NCI-H524 (cell line): ENCODE measurements at places on chromosomes 6 and 20.

DNA sequence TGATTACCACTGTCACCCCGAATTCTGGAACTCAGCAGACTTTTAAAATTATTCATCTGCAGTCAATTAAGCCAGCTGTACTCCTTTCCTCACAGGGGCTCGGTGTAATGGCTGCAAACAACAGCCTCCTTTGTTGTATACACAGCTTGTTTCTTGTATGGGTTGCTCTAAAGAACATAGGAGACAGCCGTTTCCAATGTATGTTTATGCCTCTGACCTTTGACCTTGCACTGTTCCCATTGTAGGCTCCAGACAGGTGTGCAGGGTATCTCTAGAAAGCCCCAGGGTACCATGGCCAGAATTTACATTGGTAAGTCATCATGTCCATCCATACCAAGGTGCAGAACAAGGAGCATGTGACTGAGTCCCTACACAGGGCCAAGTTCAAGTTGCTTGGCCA, 11.5 kb upstream of the TENT5A start:
- DNase-seq: no peak

DNA sequence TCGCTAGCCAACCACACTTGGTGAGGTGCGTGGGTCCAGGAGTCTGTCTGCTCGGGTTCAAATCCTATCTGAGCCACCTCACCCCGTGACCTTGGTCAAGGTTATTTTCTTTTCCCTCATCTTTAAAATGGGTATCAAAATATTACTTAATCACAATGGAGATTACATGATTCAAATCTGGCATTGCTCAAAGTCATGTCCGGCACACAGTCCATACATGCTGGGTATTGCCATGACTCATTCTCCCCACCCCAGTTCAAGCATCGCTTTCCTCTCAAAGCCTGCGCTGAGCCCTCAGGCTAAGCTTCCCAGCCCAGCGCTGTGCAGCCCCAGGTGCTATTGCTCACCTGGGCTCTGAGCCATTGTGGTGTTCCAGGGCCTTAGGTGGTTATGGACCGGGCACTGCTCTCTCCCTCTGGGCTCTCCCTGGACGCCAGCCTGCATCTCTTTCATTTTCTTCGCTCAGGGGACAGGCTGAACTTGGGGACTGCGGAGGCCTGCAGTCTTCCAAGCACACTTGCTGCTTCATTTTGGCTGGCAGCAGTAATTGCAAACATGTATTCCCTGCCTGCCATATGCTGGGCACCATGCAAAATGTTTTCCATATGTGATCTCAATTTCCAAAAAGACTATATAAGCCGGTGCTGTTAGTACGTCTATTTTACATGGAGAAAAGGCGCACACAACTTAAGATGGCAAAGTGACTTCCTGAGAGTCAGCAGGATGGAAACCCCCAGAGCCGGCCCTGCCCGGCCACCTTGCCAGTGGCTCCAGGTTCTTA, 27.3 kb downstream of the WRNIP1 start:
- no peak for DNase-seq

DNA sequence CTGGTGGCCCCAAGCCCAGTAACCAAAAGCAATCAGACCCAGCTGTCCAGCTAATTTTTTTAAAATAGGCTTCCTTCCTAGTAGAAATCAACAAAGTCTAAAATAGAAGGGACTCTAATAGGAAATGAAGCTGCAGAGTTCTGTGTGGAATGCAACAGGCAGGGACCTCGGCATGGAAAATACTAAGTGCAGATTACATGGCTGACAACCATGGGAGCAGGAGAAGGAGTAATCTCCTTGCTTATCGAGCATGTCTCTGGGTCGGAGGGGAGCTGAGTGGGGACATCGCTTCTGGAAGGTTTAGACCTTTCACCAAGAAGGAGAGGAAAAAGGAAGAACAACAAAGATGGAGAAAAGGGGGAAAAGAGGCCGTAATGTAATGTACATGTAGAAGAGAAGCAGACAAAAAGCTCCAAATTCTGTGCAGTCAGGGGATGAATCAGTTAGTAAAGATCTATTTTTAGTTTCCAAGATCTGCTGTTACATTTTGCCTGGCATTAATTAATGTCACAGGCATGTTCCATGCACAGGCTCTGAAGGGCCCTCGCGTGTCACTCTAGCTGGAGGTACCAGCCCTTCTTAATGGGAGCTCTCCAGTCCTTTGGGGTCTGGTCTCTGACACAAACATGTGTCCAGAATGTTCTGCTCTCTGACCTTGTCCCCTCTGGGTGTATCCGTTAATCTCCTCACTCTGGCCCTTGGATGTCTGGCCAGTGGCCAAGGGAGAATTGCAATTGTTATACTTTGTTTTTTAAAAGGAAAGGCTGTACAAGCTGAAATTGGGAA, 16.6 kb upstream of the ZNF831 start:
- no peak for DNase-seq

GRCh38 chr20:31968291-31969126, 558 bp downstream of the XKR7 start:
- DNase-seq: no peak

GRCh38 chr6:166752097-166752496, 125.0 kb upstream of the RPS6KA2 start:
- no peak for DNase-seq

DNA sequence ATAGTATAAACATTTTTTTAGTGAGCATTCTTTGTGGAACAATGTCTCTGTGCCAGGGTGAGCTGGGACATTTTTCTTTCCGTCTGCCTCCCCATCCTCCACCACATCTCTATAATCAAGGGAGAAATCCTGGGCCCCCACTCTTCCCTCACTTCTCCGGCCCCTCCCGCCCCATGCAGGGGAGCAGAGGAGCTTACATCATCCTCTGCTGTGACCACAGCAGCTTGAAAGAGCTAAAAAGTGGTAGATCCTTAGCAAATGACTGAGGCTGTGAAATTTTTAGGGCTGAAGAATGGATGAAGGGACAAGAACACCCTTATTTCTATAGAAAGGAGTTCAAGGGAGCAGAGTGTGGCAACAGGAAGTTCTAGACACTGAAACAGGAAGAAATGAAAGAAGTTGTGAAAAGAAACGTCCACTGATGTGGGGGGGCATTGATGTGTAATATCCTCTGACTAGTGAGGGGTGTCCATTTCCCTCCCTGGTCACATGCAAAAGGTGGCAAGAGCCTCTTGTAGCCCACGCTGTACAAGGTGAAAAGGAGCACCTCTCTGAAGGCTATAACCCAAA, 380.3 kb upstream of the JARID2 start:
- no peak for DNase-seq

DNA sequence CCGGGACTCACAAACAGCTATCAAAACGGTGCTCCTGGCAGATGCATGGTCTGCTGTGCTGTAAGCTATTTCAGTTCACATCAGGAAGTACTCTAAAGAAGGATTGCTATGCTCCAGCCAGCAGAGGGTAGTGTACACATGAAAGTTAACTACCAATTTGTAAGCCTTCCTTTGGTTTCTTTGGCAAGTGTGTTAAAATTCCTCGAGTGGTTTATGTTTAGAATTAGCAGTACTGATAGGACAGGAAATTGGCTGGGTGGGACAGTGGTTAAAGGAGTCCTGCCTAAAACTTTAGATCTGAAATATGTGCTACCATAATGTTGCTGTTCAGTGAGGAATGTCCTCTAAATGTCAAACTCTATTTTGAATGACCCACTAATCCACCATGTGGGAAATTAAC, 47.4 kb downstream of the TRMT11 start:
- DNase-seq: peak; percentile 66

GRCh38 chr20:58614984-58615760, 35.9 kb upstream of the STX16 start:
- DNase-seq: no peak

DNA sequence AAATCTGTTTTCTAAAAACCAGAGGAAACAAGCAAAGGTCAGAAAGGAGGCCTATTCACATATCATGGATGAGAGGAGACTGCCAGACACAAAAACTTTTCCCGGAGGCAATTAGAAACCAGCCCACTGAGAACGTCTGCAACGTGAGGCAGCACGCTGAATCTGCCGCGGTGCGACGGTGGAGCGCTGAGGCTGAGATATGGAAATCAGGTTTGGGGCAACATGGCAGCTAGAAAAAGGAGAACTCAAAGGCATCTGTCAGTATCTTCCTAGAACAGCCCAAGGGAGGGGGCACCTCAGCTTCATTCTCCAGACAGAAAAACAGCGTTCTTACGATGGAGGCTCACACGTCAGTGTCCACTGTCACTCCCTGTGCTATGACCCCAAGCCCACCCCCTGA, 5.2 kb downstream of the PRELID3B start:
- DNase-seq: no peak

- no peak for DNase-seq
Measured at GRCh38 chr6:12842114-12842513, 125.5 kb downstream of the PHACTR1 start.

DNA sequence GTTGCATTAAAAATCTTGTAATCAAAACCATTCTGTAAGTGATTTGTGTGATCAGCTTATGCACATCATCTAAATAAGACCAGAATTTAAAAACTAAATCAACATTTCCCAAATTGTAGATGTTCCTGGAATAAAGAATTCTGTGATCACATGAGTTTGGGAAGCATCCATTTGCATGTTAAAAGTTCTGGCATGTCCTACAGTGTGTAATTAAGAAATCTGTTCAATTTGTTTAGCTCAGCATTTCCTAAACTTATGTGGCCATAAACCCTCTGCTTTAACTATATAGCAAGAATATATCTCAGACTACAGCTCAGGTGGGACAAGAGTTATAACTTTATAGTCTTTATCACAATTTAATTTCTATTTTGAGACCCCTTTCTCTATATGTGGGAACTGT, 399.1 kb downstream of the LAMA2 start:
- DNase-seq: no peak

DNA sequence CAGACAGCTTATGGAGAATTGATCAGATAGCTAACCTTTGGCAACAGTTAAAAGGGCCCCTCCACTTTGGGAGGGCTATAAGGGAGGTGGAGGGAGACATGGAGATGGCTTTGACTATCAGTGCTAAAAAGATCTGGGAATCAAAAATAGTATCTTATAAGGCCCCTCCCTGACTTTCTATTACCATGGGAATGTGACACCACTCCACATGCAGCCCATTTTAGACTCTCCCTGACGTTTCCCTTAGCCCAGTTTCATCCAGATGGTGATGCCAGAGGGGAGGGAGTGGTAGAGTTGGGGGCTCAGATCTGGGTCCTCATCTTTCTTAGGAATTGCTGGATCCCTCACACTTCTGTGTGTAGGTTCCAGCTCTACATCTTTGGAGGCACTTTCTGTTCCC, 200.0 kb upstream of the DTNBP1 start:
- peak; percentile 20 for DNase-seq

DNA sequence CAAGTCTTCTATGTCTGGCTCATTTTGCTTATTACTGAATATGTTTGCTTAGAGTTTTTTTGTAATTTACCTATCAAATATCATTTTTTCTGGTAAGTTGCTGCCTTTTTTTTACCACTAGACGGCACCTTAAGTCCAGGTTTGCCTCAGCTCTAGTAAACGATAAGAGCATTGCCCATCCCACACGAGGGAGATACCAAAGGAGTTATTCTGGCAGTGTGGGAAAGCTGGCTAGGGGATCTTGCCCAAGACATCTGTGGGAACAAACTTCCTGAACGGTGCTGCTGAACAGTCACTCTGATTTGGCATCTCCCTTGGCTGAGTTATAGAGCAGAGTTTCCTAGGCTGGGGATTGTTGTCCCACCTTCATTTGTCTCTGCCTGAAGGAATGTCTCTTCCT, 306.4 kb downstream of the COL12A1 start:
- no peak for DNase-seq

GRCh38 chr6:23213193-23213592, 643.8 kb downstream of the HDGFL1 start:
- DNase-seq: no peak

GRCh38 chr6:147381712-147382111, 126.8 kb upstream of the SAMD5 start:
- DNase-seq: no peak

GRCh38 chr20:2101865-2102584, 398 bp downstream of the STK35 start:
- peak; percentile 89 for DNase-seq

DNA sequence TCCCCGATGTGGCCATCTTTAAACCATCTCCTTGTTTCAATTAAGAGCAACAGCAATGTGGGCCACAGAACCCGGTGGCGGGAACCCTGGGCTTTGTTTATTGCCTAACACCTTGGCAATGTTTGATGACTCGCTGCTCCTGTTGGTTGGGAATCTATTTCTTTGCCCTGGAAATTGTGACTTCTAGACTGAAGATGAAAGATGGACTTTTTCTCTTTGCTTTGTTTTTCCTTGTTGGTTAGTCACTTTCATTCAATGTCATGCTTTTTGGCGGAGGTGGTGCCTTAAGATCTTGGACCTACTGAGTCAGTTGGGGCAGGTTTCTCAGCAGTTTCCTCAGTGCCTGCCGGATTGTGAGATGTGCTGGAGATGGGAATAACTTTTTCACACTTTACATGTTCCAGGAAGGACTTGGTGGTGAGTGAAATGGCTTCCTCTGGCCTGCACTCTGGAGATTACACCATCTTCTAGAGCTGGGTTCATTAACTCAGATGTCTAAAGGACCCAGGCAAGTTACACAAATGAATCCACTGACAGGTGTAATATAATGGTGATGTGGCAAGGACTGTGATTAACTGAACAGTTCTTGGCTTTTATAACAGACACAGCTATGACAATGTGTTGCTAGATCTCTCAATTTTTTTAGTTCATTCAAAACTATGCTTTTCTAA, 56.3 kb downstream of the TSHZ2 start:
- no peak for DNase-seq

- DNase-seq: no peak
Measured at GRCh38 chr6:123925350-123925749, 121.7 kb downstream of the NKAIN2 start.

- DNase-seq: no peak
Measured at GRCh38 chr20:9225879-9226278, 157.0 kb downstream of the PLCB4 start.

- no peak for DNase-seq
Measured at GRCh38 chr6:142300302-142300701, 1.5 kb upstream of the ADGRG6 start.

- DNase-seq: no peak
Measured at GRCh38 chr6:52649536-52650160, 21.3 kb upstream of the TMEM14A start.
